Esophagus mucosa (tissue), 1 donor: ENCODE measurements at places on chromosomes 6 and 20. TPM values are rescaled to one million over a fixed set of nuclear protein-coding genes. Genes with fewer than 3 reads are reported as not detected.

DNA sequence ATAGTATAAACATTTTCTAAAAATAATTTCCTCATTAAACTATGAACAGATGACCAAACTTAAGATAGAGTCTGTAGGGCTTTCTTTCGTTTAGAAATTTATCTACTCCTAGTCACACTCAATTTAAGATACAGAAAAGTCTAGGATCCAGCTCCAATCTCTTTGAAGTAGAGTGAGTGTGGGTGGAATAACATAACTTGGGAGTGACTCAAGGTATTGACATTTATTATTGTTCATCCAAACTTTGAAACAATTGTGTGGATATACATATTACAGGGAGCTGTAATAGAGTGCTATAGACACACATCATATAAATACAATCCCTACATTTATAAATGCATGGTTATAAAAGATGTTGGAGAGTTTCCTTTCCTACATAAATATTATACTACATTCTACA lies 715.2 kb upstream of the MANEA start:
- ATAC-seq = no peak

GRCh38 chr20:23628402-23629016 lies 9.2 kb downstream of the CST3 start:
- ATAC-seq = no peak

DNA sequence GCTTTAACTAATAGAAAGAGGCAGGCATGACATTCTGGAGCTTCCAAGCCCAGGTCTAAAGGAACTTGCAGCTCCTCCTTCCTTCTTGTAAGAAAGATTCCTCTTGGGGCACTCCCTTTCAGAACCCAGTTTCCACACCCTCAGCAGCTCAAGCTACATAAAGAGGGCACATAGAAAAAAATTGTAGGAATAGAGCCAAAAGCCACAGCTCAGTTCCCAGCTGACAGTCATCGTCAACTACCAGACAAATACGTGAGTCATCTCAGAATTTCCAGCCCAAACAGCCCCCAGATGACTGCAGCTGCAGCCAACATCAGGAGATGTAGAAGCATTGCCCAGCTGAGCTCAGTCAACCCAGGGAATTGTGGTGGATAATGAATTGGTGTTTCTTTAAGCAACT lies 349.8 kb upstream of the ARID1B start:
- ATAC-seq = peak; percentile 94

GRCh38 chr20:46552460-46553420 lies 2.3 kb upstream of the OCSTAMP start:
- ATAC-seq = no peak

- no peak for ATAC-seq
These were observed 44.0 kb upstream of the SASH1 start for GRCh38 chr6:148298683-148299082.

GRCh38 chr6:21679761-21680265 lies 86.3 kb downstream of the SOX4 start:
- no peak for ATAC-seq

DNA sequence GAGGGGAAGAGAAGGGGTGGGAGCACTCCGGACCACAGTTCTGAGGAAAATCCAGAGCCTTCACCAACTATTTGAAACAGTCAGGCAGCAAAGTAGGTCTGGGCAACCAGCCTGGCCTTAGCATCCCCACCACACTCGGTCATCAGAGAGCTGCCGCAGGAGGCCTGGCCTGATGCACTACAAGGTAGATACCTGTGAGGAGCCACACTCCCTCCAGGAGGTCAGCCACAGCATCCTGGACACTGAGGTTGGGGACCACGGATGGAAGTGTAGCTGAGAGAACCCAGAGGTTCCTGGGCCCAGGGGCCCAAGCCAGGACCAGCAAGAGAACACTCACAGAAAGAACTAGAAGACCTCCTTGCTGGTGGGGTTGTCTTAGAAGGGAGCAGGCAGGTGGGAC lies 194.8 kb upstream of the PROKR2 start:
- ATAC-seq = no peak

DNA sequence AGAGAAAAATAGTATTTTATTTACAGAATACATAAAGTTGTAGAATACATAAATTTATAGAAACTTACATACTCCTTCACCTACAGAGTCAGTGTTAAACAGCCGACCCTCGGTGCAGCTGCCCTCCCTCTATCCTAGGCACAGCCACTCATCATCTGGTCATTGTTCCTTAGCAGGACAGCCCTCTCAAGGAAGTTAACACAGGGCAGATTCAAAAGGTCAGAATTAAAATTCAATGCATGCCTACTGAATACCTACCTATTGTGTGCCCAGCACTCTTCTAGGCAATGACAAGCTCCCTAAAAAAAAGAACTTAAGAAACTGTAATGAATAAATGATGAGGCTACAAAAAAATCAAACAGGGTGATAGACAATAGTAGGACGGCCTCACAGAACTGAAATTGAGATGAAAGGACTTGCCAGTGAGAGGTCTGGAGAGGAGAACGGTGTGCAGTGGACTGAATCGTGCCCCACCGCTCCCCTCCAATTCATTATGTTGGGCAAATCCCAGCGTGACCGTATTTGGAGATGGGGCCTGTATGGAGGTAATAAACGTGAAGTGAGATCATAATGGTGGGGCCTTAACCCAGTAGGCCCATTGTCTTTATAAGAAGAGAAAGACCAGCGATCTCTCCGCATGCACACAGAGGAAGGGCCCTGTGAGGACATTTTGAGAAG lies 326.0 kb downstream of the PACRG start:
- no peak for ATAC-seq

GRCh38 chr6:148972481-148972880 lies 225.7 kb downstream of the UST start:
- ATAC-seq = peak; percentile 98

DNA sequence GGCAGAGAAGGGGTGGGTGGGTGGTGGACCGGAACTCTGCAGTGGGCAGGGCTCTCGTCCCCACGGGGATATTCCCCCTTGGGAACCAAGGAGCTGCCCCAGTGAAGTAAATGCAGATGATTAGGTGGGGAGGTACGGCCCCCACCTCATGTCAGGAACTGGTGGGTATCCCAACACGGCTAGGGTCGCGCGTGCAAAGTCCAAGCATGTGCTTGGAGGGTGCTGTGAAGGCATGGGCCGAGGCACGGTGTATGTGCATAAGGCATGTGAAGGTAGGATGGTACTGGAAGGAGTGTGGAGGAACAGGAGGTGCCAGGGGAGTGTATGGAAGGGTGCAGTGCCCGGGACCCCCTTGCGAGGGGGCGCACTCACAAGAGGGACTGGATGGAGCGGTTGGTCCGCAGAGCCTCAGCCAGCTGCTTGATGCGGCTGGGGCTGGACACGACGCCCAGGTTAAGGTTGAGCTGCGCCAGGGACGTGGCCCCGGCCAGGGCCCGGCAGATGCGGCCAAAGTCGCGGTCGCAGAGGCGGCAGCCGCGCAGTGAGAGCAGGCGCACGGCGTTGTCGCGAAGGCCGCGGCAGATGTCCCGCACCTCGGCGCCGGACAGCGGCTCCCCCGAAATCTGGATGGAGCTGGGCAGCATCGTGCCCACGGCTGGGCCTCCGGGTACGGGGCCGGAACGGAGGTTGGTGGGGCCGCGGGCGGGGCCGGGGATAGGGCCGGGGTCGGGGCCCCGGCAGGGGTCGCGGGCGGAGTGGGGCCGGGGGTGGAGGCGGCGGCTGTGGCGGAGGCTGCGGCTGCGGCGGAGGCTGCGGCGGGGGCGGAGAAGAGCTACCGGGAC lies 783 bp downstream of the LRRC73 start:
- peak; percentile 4 for ATAC-seq

DNA sequence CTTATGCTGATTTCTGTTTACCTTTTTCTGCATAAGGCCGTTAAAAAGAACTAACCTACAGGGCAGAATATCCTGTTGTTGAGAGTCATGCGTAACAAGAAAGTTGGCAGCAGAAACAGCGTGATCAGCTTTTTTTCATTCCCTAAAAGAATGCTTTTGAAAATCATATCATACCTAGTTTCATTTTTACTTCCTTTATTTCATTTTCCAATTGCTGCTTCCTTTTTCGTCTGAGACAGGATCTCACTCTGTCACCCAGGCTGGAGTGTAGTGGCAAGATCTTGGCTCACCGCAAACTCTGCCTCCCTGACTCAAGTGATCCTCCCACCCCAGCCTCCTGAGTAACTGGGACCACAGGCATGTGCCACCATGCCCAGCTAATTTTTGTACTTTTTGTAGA lies 4.1 kb downstream of the CALHM6 start:
- ATAC-seq = no peak

GRCh38 chr6:1312203-1312472 lies 240 bp downstream of the FOXQ1 start:
- peak; percentile 14 for ATAC-seq

DNA sequence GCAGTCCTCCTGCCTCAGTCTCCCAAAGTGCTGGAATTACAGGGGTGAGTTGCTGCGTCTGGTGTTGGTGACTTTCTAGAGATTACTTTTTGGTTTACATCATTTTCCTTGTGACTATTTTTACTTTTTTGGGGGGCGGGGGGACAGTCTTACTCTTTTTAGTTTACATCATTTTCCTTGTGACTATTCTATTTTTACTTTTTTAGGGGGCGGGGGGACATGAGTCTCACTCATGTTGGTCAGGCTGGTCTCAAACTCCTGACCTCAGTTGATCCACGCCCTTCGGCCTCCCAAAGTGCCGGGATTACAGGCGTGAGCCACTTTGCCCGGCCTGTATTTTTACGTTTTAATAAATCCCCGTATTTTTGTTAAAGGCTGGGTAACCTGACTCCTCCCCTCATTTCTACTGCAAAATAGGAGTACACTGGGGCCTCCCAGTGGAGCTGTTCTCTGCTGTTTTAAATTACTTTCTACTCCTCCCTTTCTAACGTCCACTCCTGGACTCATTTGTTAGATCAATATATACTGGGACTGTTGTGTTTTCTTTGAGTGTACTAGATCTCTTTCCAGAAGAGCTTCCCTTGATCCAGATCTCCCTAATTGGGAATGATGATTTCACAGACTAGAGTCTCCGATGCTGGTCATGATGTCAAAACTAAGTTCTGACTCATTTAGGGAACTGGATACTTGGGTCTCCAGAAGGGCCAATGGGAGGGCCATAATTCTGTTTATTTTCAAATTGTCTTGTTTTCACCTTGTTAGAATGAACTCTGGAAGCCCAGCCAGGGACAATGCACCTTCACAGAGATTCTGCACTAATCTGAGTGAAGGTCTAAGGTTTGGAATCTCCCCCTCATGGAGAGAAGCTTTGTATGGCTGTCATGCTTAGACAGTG lies 9.2 kb downstream of the HSPA1B start:
- no peak for ATAC-seq

- peak; percentile 56 for ATAC-seq
These were observed at the start of gene HRH3 for GRCh38 chr20:62219992-62220665. TSS of gene HRH3 (minus strand) at chr20:62220278. CDS start at chr20:62219970, 308 bp downstream.

- no peak for ATAC-seq
These were observed 19.2 kb downstream of the AGPAT4 start for GRCh38 chr6:161254464-161255253.

DNA sequence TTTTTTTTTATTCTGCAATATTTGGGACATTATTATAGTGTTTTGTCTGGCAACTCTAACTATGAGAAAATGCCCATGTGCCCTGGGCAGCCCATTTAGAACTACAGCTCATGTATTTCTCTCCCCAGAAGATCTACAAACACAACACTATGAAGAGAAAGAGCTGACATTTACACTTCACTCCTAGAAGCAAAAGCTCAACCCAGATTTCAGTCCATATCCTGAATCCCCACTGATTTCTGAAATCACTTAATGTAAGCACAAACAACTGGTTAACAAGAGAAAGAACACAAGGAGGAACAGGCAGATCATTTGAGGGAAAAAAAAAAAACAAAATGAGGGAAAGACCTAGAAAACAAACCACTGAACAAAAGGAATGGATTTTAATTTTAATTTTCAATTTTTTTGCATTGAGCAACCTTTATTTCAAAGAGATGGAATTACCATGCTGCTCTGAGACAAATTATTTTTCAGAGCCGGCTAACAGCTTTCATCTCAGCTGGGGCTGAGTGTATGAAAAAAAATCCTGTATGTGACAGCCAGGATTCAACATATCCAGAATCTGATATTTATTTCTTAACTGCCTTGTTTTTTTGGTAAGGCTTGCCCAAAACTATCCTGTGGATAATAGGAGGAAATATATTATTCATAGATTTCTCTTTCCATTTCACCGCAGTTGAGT lies 32.5 kb downstream of the KIAA0319 start:
- ATAC-seq = no peak

DNA sequence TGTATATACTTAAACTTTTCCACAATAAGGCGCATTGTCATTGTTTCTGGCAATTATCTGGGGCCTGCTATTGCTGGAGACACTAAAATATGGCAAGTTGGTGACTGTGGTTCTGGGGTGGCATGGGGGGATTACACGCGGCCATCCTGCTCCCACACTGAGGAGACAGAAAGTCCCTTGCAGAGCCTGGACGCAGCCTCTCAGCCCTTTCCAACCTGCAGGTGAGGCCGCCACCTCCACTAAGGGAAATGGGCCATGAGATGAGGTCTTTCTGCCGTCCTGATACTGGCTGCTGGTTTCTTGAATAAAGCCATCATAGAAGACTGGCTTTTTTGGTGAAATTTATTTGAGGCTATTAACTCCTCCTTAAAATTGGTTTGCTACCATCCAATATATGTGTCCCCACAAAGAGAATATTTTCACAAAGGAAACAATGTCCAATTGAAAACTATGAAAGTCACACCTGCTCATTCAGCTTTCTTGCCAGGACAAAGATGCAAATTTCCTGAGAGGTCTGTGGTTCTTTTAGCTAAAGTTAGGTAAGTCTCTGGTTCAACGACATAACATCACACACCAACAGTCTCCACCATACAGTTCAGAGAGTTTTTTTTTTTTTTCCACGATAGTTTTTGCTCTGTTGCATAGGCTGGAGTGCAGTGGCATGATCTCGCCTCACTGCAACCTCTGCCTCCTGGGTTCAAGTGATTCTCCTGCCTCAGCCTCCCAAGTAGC lies 13.0 kb downstream of the TXNDC5 start:
- no peak for ATAC-seq

C20orf141 gene
- not detected for total RNA-seq

METTL24 gene
- not detected for total RNA-seq

CEP43 gene
- total RNA-seq = 10.8 TPM

ADNP gene
- 42.3 TPM for total RNA-seq

CD24 gene
- total RNA-seq = 1,371 TPM
